ENCODE measurements at places on chromosomes 4 and X. TPM values are rescaled to one million over a fixed set of nuclear protein-coding genes. Genes with fewer than 3 reads are reported as not detected.

- no peak for DNase-seq
Measured at GRCh38 chr4:123468479-123469031, 72.0 kb downstream of the SPRY1 start.

DNA sequence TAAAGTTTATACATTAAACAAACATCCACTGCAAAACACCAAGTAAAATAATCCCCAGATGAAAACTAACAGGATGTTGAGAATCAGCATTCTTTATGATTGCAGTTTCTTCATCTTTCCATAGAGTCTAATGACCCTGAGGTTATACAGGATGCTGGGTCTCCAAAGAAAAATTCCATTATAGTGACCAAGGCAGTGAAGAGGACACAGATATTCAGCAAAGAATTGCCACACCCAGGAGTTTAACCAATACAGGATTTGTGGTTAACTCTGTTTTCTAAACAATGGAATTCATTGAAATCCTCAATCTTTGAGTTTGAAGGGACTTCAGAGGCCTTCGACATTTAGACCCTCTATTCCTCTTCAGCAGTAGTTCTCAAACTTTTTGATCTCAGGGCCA is 76.2 kb upstream of the ESX1 start:
- DNase-seq = peak; percentile 89

- no peak for DNase-seq
Measured at GRCh38 chr4:153248641-153249198, 44.5 kb downstream of the TRIM2 start.

GRCh38 chr4:170088716-170089115 is 1.0 kb downstream of the AADAT start:
- no peak for DNase-seq

DNA sequence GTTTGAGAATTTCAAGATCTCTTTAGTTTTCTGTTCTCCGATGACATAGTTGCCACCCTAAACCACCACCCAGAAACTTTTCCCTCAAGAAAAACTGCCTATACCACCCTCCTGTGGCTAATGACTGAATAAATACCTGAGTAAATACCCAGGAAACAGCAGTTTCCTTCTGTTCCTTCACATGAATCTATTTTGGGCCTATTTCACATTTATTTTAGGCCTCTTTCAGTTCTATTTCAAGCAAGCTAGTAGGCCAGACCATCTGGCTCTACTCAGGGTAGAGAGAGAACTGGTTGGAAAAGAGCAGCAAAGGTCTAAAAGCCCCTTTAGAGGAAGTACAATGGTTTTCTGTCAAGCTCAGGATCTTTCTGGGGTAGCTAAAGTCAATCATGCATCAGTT is 23.4 kb downstream of the ARHGEF9 start:
- no peak for DNase-seq

The GPRASP1 gene
- total RNA-seq = 0.43 TPM

The MAP7D3 gene
- total RNA-seq = 29.2 TPM

Data from HT1080 (cell line).